ENCODE measurements at places on chromosomes 4 and X.

GRCh38 chr4:59540311-59540710 lies 1659.8 kb upstream of the ADGRL3 start:
- no peak for DNase-seq

GRCh38 chr4:98639108-98639507 lies 19.3 kb downstream of the TSPAN5 start:
- DNase-seq = no peak

DNA sequence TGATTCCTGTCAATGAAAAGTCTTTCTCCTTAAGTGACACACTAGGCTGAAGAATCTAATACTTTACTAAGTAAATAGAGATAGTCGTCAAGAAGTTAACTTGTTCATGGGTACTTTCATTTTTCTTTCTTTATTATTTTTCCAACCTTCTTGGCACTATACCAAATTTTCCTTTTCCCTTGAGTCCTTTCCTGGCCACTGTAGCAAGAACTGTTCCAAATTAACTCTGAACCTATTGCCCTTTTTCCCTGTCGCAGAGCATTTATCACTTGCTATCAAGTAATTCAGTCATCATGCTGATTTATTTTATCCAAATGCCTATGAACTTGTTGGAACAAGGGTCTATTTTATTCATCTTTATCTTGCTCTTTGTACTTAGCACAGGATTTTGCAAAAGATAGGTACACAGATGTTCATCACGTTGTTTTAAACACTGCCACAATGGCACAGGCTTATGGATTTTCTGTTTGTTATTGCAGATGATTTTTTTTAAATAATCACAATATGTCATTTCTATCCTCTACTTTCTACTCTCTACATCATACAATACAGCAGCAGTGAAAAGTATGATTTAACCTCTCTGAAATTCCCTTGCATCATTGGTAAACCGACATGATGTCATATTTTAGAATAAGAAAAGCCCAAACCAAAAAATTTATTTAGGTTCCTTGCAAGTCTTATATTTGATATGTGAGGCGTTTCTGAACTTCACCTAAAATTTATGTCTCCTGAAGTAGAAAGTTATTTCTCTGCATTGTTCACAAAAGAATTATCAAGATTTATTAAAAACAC lies 2352.3 kb downstream of the PCDH7 start:
- no peak for DNase-seq

DNA sequence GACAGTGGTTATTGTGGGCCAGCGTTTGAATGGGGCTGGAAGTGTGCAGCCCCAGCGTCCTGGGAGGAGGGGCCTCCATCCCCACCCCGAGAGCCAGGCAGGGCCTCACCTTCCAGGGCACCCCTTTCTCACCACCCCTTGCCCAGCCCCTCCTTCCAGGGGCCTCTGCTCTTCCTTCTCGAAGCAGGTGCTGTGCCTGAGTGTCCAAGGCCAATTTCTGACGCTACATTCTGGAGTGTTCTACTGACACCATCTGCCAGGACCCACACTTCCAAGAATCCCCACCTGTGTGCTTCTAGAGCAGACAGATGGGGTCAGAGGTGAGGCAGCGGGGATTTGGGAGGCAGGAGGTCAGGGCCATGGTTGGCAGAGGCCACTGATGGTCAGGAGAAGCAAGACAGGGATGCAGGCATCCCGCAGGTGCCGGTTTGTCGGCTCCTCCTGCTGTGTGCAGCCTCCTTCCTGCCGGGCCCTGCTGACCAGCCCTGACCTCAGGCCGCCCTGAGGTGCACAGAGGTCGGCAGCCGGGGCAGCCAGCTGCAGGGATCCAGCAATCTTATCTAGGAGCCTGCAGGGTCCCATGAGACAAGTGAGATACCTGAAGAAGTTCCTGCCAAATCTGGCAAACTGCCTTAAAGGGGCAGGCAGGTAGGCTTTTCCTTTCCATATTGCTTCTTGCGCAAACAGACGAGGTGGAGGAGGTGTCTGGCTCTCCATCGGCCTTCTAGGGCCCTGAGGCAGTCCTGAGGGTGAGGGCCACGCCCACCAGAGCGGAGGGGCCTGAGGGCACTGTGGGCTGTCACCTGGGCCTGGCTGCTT lies 18.8 kb downstream of the MSANTD1 start:
- DNase-seq = peak; percentile 15

GRCh38 chr4:99379571-99379970 lies 27.0 kb upstream of the ADH1C start:
- DNase-seq = no peak

DNA sequence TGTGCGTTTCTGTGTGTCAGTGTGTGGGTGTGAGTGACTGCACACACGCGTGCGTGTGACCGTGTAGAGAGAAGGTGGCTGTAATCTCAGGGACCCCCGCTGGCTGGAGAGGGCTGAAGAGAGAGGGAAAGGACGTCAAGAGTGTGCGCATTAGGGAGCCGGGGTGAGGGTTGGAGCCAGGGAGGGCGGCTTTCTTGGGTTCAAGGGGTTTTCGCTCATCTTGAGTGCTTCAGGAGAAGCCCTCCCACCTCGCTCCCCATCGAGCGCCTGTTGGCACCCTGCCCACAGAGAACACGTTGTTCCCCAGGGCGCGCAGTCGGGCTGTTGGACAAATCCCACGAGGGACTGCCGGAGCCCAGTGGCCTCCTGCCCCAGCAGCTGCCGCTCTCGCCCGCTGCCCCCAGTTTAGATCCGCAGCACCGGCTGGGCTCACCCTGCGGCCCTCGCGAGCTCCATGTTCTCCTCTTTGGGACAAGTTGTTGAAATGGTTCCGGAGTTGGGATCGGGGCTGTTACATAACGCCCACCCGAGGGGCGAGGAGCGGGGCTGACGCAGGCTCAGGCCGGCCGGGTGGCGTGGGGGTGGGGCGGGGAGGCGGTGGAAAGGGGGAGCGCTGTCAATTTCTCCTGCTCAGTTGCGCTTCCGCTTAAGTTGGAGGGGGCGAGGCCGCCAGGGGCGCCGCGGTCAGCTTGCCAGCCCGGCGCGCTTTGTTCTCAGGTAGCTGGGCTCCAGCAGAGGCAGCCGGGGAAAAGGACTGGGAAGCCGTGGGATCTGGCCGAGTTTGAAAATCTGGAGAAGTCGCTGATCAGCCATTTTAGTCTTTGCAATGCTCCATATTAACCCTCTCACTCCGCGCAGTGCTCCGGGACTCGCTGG lies 1.6 kb downstream of the GRIA2 start:
- DNase-seq = no peak

DNA sequence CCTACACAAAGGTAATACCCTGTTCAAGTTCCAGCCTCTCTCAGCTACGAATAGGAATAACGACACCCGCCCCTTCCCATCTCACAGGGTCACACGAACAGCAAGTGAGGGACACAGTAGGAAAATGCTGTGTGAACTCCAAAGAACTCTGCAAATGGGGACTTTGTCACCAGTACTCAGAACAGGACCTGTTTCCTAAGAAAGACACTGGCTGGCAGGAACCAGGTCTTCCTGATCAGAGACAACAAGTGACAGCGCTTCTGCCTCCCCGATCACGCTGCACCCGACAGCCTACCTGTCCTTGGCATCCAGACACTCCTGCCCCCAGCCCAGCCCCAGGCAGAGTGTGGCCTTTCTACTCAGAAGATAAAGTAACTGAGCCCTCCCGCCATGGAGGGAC lies 14.2 kb downstream of the DCTD start:
- DNase-seq = no peak

DNA sequence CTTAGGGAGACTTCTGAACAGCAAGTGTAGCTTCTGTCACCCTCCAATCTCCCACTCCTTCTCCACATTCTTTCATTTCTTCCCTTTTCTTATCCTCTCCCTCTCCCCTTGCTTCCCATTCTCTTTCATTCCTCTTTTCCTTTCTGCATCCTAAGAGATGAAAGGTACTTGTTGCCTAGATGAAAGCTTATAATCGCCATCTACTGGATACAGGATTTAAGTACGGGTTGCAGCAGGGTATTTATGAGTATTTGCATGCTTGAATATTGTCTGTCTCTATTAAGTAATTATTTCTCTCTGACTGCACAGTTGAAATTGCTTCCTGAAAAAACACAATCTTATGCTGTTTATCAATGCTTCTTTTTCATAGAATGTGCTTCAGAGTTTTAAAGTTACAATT lies 174.0 kb upstream of the TENT5D start:
- DNase-seq = no peak

DNA sequence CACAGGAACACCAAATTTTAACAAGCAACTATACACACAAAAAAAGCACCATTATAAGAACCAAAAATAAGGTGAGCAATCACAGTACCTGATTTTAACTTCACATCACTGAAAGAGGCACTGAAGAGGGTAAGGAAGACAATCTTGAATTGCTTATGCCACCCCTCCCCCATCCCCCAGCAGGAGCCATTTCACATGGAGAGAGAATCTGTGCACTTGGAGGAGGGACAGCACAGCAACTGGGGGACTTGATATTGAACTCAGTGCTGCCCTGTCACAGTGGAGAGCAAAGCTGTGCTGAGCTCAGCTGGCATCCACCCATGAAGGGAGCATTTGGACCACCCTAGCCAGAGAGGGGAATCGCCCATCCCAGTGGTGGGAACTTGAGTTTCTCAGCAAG lies 56.0 kb downstream of the NUDT11 start:
- no peak for DNase-seq

GRCh38 chr4:21544415-21544814 lies 404.2 kb downstream of the KCNIP4 start:
- no peak for DNase-seq

DNA sequence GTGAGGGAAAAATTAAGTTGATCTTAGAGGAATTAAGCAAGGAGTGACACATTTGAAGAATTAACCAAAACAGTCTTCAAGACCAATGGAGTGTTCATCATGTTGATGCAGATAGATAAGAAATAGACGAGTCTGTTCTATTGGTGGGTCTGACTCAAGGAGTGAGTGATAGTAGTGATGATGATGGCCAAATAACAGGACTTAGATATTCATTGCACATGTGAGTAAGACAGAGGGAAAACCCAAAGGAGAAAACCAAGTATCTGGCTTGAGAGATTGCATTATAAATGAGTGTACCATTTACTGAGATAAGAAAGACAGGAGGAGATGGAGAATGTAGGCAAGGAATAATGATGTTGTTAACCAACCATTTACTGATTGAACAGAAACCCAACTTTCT lies 321.3 kb downstream of the ADGRL3 start:
- DNase-seq = no peak

DNA sequence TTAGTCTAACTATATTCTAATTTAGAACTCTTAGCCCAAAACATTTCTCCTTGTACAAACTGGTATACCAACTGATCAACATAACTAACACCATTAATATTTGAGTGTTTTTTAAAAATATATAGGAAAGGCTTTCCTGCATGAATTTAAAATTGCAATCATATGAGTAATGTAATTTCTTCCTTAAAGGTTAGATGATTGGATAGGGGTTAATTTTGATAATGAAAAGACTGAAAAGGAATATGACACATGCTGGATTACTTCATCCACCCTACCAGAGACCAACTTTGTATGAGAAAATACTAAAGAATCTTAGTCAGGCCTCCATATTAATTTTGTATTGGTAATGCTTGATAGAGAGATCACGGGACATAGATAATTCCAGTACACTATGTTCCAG lies 25.1 kb upstream of the PLS3 start:
- no peak for DNase-seq

- no peak for DNase-seq
Measured at GRCh38 chr4:97411356-97411755, 731.9 kb downstream of the STPG2 start.

GRCh38 chr4:170374770-170375169 lies 285.0 kb upstream of the AADAT start:
- DNase-seq = peak; percentile 45

- DNase-seq = no peak
Measured at GRCh38 chr4:54118850-54119589, 19.1 kb downstream of the GSX2 start.

GRCh38 chrX:13579661-13580060 lies 10.3 kb downstream of the EGFL6 start:
- no peak for DNase-seq

GRCh38 chr4:57426779-57427395 lies 316.7 kb upstream of the IGFBP7 start:
- DNase-seq = peak; percentile 41

GRCh38 chr4:56764223-56764622 lies 57.3 kb downstream of the SPINK2 start:
- DNase-seq = no peak

DNA sequence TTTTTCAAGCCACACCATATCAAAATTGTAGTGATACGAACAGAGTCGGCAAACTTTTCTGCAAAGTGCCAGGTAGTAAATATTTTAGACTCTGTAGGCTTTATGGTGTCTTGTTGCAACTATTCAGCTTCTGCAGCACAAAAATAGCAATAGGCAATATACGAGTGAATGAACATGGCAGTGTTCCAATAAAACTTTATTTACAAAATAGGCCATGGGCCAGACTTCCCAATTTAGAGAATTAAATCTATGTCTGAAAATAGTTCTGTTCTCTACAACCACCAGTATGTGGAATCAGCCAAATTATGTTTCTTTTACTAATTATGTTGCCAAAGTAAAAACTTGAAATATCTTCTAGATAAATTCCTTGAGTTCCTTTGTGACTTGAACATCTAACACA lies 56.5 kb downstream of the NCAPG start:
- DNase-seq = no peak

DNA sequence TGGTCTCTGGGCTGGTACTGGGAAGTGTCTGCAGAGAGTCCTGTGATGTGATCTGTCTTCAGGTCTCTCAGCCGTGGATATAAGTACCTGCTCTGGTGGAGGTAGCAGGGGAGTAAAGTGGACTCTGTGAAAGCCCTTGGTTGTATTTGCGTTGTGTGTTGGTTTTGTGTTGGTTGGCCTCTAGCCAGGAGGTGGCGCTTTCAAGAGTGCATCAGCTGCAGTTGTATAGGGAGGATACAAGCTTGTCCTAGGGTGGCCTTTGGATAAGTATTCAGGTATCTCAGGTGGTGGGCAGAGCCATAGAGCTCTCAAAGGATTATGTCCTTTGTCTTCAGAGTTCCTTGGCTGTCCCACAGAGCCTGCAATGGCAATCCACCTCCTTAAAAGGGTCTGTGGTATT lies 111.6 kb downstream of the MAGEB17 start:
- no peak for DNase-seq

- DNase-seq = no peak
Measured at GRCh38 chr4:160716551-160716950, 1447.2 kb downstream of the FSTL5 start.

DNA sequence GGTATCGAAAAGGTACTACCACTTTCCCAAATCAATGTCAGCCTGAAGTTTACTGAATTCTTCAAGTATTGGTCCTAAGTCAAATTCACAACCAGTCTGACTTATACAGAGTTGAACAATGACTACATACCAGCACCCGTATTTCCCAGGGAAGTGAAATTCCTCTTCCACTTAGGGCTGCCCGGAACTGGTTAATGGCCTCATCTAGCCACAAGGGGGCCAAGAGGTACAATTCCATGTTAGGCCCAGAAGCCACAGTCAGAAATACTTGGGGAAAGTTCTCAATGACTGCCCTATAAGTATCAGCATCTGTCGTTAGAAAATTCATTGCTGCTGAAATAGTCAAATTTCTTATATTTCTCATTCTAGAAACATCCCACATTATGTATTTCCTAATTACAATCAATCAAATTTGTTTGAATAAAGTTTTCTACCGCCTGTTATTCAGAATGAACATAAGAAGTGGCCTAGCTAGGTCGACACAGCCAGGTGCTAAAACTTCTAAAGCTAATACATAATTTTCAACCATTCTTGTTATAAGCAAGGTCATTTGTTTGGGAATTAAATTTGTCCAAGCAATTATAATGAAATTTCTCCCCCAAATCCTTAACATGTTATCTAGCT lies 5.6 kb upstream of the PCDH7 start:
- DNase-seq = peak; percentile 15
